Activated T-cell treated with anti-CD3 and anti-CD28 coated beads, Interleukin-2, amount 50 U/mL, for 48 hours (primary cell): ENCODE measurements at places on chromosomes 5 and 9.

DNA sequence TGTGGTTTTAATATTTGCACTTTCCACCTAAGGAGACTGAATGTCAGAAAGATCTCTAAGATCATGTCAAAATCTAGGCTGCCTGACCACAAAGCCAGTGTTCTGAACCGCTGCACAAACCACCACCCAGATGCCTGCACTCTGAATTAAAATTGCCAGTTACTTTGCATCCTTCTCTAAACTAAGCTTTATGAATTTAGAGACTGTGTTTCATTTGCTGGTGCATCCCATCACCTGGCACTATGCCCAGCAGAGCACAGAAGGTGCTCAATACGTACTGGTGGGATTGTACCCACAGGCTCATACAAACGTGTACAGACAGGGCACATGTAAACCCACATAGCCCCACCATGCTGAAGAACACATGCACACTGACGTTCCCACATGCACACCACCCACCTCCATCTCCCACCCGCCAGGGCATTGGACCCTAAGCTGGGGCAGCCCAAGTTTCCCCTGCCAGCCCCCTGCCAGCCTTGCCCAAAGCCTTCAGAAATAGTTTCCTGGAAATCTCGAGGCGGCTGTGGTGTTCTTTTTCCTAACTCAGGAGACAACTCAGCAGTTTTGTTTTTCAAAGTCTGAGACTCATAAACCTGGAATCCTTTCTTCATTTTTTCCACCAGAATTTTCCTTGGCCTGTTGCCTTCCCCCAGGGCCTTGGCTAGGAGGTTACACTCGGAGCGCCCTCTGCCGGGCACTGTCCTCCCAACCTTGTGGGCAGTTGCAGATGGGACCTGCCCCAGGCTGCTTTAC is 9.6 kb upstream of the TRAF1 start:
- peak; percentile 94 for DNase-seq

- DNase-seq, result no peak
These were observed 3.9 kb downstream of the LCN12 start for GRCh38 chr9:136955943-136956335.

- DNase-seq, result no peak
These were observed 690.9 kb upstream of the CDH18 start for GRCh38 chr5:20678814-20679298.

- no peak for DNase-seq
These were observed 128.3 kb upstream of the MOCS2 start for GRCh38 chr5:53237876-53238275.

- no peak for DNase-seq
These were observed 539.9 kb upstream of the CDH9 start for GRCh38 chr5:27578279-27578678.

DNA sequence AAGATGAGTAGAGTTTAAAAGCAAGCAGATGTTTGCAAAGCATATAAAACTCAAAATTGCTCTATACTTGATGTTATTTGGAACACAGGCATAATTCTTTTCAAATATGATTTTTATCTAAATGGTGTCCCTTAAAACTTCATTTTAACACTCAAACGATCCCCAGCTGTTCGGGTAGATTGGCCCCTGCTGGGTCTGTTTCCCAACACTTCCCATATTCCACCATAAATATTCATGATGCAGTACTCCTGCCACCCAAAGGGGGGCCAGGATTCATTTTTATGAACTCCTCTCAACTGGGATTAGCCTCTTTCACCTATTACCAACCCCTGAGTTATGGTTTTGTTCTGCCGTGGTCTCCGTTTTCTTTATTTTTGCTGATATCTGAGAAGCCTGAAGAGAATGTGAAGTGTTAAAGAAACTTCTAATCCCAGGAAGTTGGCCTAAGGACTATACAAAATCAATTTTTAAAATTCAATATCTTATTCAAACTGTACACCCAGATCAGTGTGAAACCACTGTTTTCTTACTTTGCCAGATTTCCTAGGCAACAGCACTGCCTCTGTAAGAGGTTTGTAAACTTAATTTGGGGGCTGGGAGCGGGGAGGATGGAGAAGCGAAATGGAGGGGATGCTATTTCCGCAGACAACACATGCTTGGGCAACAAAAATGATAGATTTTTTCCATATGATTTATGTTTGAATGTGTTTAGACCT is 384.1 kb downstream of the DMRT2 start:
- no peak for DNase-seq

DNA sequence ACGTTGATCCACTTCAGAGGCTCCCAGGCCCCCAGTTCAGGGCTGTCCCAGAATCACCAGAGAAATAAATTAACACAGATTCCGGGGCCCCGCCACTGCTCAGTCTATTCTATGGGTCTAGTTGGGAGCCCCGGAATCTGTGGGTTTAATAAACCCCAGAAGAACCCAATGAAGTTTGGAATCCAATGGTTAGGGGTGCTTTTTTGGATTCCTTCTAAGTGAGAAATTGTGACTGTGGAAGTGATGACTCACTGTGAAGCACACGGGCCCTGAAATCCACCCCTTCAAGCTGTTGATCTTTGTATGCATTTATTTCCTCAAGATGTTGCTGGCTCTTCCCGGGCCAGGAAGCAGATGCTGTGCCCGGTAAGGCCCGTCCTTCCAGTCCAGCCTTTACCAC is 57.3 kb upstream of the SLC28A3 start:
- no peak for DNase-seq

GRCh38 chr5:55347786-55348185 is 40.0 kb downstream of the MTREX start:
- DNase-seq, result no peak

- no peak for DNase-seq
These were observed 194.8 kb upstream of the SLC30A5 start for GRCh38 chr5:68898951-68899471.

GRCh38 chr9:88013607-88014006 is 39.3 kb upstream of the CDK20 start:
- no peak for DNase-seq

- no peak for DNase-seq
These were observed 409.2 kb downstream of the CETN3 start for GRCh38 chr5:90000351-90000750.

- no peak for DNase-seq
These were observed 45.4 kb downstream of the ZNF618 start for GRCh38 chr9:113921396-113921925.

DNA sequence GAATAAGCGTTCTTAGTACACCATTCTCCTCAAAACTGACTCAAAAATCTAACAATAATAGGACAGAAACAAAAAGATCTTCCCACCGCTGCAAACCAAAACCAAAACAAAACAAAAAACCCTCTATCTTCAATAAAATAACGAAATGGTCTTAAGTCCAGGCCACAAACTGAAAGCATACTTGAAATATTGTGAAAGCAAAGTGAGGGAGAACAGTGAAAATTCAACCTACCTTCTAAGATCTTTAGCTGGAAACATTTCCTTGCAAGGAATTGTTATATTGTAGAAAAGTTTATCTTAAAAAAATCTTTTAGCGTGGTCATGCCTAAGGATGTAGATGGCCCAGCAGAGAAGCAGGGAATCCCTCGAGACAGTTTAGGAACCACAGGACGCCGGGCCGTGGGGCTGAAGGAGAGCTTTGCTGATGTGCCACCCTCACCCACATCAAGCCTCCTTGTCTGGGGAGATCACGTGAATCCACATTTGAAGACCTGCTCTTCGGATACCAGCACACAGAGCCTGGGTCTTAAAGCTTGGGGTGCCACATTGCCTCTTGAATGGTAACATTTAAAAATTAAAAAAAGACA is 27.8 kb upstream of the LVRN start:
- no peak for DNase-seq

- peak; percentile 29 for DNase-seq
These were observed at the start of gene ADAMTSL2 for GRCh38 chr9:133534346-133535291. Gene ADAMTSL2 (plus strand): TSS chr9:133534704. CDS start chr9:133536713, 2,009 bp downstream.

DNA sequence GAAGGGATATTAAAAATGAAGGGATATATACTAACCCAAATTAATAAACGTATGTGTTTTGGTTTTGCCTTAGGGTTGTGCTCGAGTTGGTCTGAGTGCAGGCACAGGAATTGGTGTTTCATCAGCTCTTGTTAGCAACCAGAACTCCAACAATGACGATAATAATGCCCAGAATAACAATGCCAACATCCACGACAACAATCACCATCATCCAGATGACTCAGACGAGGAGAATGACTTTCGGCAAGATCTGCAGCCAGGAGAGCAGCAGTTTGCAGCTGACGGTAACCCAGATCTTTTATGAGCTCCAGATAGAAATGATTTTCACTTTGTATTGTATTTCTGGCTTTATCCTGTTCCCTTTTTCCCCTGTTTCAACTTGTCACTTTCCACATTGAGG is 33.2 kb downstream of the FBXO38 start:
- DNase-seq, result no peak

DNA sequence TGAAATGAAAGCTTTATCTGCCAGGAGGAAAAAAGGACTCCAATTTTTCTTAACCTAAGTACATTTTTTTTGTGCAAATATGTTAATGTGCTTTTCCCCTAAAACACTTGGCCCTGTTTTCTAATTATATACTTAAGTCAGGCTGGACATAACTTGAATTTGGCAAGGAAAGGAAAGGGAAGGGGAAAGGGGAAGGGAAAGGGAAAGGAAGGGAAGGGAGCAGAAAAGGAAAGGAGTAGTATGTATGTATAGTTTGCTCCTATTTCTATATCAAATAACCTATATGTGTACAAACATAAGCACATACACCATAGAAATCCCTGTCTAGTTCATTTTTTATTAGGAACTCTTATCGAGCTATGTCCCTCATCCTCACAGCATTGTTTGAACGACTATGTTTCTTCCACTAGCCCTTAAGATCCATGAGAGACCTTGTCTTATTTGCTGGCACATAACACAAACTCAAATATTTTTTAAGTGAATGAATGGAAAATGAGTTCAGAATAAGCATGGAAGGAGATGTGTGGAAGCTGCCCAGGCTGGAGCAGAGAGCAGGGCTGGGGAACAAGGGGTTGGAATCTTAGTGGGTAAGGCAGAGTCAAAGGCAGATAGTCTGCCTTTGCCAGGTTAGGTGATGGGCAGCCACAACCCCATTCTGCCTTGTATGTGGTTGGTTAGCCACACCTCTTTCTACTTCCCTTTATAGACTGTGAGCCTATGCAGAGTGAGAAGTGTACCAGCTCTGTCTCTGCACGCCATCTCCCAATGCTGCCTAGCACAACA is 70.0 kb downstream of the KLHL3 start:
- DNase-seq, result peak; percentile 51

DNA sequence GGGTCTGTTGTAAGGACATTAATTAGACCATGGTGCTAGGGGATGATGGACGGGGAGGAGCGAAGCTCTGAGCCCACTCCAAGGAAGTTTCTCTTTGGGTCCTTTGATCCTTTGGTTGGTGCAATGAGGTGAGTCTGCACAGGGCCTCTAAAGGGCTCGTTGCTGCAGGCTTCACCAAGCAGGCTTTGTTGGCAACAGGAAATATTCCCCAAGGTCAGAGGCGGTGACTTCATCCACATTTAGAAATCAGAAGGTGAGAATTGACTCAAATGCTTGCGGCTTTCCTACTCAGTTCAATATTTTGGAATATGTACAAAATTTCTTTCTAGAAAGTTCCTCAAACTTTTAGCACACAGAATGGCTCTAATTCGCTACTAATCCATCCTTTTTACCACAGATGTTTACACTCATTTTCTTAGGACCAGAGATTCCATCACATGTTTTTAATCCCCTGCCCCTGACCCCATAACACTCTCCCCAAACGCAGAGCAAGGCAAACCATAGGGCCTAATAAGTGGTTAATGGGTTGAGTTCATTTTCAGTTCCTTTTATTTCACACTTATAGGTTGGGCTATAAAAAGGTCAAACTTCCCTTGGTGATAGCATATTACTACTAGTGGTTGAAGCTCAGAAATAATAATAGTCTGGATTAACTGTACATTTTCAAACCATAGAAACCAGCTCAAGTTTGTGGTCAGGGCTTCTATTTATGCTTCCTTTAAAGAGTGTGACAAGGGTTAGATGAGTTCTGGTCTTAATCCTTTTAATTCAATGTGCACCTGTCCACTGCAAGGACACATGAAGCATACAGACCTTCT is 37.3 kb upstream of the TMEM252 start:
- DNase-seq, result no peak

- no peak for DNase-seq
These were observed 75.8 kb downstream of the FGF18 start for GRCh38 chr5:171495122-171495700.

DNA sequence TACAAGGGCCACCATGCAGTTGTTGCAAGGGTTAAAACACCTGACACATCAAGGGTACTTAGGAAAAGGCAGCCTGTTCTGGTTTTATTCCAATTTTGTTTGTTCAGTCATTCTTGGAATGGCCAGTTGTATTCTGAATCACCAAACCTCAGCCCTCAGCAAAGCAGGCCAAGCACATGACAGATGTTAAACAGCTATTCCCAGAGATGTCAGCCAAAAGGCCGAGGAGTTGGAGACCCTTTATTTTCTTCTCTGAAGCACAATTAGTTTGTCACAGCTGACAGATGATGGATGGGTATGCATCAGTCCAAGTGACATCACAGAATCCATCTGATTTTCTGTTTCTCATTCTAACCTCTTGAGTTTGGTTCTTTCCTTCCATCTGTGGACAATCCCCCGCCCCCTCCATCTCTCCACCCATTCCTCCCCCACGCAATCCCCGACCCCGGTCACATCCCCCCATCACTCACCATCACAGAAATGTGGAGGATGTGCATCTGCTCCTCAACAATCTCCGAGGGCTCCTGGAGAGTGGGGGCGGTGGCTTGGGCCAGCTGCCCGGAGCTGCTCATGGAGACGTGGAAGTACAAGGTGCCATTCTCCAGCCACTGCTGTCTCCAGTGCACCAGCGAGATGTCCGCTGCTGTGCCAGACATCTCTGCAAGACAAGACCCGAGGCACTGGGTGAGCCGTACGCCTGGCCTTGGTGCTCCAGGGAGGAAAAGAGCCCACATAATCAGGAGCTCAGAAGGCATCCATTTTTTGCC is 123.8 kb downstream of the ASTN2 start:
- DNase-seq, result no peak

GRCh38 chr5:135851186-135851914 is 16.9 kb downstream of the SLC25A48 start:
- DNase-seq, result no peak

DNA sequence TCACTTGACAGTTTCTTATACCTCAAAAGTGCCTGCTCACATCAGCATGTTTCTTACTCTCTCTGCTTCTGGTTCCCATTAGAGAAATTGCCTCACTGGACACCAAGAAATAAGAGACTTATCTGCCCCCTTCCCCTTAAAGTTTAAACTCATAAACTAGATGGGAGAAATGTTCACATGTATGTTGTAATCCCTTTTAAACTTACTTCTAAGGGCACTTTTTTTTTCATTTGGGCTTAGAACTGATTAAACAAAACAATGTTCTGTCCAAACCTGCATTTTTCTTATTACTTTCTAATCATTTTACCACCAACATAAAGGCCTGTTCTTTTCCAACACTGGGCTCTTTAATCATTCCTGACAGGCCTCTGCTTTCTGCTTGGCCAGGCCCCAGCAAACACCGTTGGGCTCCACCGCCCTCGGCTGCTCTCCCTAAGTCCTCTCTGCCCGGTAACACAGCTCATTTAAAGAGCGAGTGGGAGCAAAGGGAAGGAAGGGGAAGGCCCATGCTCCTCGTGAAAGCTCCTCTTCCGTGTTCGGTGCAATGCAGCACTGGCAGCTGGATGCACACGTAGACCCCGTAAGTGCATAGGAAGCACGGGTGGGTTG is 53.4 kb downstream of the ROR2 start:
- DNase-seq, result no peak

- no peak for DNase-seq
These were observed 30.8 kb downstream of the RASGRF2 start for GRCh38 chr5:80990971-80991370.

GRCh38 chr5:178489271-178489976 is 100.8 kb downstream of the COL23A1 start:
- no peak for DNase-seq
